ENCODE measurements at places on chromosomes 1 and 21.

DNA sequence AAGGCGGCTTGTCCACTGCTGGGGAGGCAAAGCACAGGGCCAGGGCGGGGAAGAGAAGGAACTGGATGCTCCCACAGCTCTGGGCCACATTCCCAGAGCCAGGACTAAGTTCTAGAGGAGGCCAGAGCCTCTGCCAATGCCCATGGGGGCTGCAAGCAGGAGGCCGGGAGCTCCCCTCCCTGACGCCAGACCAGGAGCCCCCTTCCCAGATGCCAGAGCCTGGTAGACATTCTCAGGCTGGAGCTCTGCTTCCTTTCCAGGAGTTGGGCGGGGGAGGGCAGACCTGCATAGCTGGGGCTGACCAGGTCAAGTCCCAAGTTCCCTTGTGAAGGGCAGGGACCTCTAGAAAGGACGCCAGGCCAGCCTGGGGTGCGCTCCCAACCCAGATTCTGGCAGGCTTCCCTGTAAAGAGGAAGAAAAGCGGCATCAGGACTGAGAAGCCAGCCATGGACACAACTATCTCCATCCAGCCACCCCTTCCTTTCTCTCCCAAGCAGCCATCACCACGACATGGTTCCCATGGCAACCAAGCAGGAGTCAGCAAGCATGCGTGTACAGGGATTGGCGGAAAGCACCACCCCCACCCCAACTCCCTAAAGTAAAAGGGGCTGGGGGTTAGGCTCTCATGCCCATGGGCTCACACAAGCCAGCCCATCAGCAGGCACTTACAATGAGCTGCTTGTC lies 13.4 kb downstream of the KIF21B start:
- no peak for DNase-seq

GRCh38 chr1:205791568-205792180 lies 16.4 kb upstream of the RAB29 start:
- no peak for DNase-seq

- peak; percentile 82 for DNase-seq
These were observed 19.7 kb upstream of the RNU1-4 start for GRCh38 chr1:16720351-16721223.

DNA sequence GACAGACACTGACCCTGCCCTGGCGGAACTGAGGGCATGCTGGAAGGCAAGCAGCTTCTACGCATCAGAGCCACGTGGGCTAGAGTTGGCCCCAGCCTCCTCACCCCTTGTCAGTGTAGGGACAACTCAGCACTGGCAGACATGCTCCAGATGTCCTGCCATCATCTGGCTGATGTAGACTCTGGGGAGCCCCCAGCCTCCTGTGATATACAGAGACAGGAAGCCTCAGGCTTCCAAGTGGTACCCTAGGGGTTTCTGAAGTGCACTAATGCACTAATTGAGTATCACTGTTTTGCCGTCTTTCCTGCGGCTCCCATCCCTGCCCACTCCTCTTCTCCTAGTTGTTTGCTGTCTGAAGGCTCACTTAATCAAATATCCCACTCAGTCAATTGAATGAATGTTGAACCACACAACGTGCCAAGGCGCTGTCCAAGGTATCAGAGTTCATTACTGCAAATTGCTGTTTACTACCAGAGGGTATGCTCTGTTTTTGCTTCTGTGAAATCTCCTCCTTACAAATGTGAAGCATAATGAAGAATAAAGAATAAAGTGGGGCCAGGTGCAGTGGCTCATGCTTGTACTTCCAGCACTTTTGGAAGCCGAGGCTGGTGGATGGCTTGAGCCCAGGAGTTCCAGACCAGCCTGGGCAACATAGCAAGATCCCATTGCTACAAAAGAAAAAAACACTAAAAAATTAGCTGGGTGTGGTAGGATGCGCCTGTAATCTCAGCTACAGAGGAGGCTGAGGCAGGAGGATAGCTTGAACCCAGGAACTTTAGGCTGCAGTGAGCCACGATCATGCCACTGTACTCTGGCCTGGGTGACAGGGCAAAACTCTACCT lies 76.4 kb upstream of the ZBTB18 start:
- no peak for DNase-seq

- no peak for DNase-seq
These were observed 102.1 kb downstream of the SUSD4 start for GRCh38 chr1:223261914-223262313.
